Naive thymus-derived CD8-positive, alpha-beta T cell (primary cell): ENCODE measurements at places on chromosomes 3 and 15. TPM values are rescaled to one million over a fixed set of nuclear protein-coding genes. Genes with fewer than 3 reads are reported as not detected.
A peak's percentile ranks its signal among the peaks of the same experiment; 100 is the strongest.

- no peak overlapping the region for H3K27ac ChIP-seq
- no peaks in the 10 kb centered on the region for H3K36me3 ChIP-seq
- peaks cover 2% of the 10 kb centered on the region for H3K27me3 ChIP-seq
- H3K4me1 ChIP-seq, result no peaks in the 10 kb centered on the region
- DNase-seq, result no peak
Measured at GRCh38 chr3:70571696-70572095, 259.3 kb upstream of the MDFIC2 start.

CCDC39 gene
- polyA plus RNA-seq, result not detected

DNA sequence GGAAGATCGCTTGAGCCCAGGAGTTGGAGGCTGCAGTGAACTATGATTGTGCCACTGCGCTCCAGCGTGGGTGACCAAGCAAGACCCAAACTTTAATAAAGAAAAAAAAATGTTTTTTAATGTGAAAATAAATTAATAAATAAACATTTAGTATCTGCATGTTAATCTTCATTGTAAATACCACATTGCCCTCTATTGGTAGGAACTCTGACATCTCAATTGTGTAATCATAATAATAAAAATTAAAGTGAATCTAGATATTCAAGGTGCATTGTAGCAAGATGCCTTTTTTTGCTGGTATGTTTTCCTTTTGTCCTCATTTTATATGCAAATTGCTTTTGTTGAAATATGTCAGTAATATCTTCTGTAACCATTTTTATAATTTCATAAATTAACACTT lies 95.0 kb upstream of the LIMD1 start:
- H3K36me3 ChIP-seq, result no peaks in the 10 kb centered on the region
- H3K27ac ChIP-seq, result no peak overlapping the region
- H3K27me3 ChIP-seq, result no peaks in the 10 kb centered on the region

DNA sequence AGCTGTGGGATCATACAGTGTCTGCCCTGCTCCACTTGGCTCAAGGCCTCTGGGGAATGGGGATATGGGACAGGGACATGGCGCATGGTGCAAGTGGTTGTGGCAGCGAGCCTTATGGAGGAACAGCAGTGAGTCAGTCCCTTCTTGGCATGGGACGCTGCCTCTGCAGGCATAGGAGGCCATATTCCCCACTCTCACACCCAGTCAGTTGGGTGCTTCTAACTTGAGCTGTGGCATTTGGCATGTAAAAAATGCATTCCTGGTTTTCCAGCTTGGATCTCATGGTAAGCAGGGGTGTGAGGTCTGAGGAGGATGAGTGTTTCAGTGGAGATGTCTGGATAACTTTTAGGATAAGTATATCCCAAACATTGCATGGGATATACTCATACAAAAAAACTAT lies 31.6 kb upstream of the UBE2Q2 start:
- no peaks in the 10 kb centered on the region for H3K36me3 ChIP-seq
- H3K27ac ChIP-seq, result no peak overlapping the region
- DNase-seq, result no peak
- H3K27me3 ChIP-seq, result no peaks in the 10 kb centered on the region

IQCB1 gene
- 18.0 TPM for polyA plus RNA-seq

DNA sequence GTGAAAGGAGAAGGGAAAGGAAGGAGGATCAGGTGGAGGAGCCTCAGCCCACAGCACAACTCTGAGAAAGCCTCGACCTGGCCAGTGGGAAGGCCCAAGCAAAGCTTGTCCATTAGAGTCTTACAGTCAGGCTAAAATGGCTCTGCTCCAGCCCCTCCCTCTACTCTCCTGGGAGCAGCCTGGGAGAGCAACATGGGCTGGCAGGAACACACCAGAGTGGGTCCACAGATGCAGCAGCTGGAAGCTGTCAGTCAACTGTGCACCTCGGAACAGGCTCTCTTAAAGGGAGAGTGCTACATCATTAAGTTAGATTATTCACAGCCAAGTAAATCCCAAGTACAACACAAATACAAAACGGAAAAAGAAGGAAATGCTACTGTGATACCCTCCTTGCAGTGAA lies 98.0 kb upstream of the LIMD1 start:
- H3K27ac ChIP-seq, result peak overlapping the region; percentile 84
- DNase-seq, result no peak
- H3K4me1 ChIP-seq, result peaks cover 12% of the 10 kb centered on the region
- no peaks in the 10 kb centered on the region for H3K27me3 ChIP-seq
- peak overlapping the region; percentile 20 for H3K4me3 ChIP-seq
- H3K36me3 ChIP-seq, result peaks cover 31% of the 10 kb centered on the region

GRCh38 chr3:129399895-129400357 lies 28.5 kb downstream of the EFCAB12 start:
- peak overlapping the region; percentile 99 for H3K4me3 ChIP-seq
- no peaks in the 10 kb centered on the region for H3K27me3 ChIP-seq
- no peaks in the 10 kb centered on the region for H3K36me3 ChIP-seq

DNA sequence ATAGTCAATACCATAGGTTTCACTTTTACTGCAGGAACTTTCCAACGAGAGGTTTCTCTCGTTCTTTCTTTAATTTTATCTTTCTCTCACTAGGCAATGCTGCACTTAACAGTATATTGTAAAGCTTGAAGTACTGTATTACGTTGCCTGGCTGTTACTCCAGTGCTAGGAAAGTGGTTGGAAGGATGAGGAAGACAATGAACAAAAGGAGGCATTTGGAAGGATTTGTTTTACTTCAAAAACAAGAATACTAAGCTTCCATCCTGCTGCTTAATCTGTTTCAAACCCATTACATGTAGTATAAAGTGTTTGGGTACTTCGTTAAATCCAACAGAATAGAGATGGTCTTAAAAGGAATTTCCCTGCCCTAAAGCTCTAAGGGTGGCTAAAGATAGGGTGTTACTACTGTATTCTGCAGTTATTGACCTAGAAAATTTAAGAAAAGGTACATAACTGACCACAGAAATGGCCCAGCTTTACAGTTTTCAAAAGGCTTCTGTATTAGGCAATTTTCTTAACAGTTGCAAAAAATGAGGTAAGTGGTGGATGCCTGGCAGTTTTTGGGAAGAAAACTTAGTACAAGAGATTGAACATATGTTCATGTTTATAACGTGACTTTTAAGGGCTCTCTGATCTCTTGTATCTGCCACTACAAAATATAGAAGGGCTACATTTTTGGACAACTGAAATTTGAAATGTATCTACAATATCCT lies 785 bp upstream of the IFT57 start:
- no peak for DNase-seq
- H3K4me1 ChIP-seq, result peaks cover 22% of the 10 kb centered on the region
- peak overlapping the region; percentile 100 for H3K27ac ChIP-seq
- peaks cover 3% of the 10 kb centered on the region for H3K36me3 ChIP-seq
- no peaks in the 10 kb centered on the region for H3K27me3 ChIP-seq
- H3K4me3 ChIP-seq, result peak overlapping the region; percentile 95

- DNase-seq, result no peak
- H3K4me1 ChIP-seq, result no peaks in the 10 kb centered on the region
- peaks cover 3% of the 10 kb centered on the region for H3K27me3 ChIP-seq
- H3K27ac ChIP-seq, result no peak overlapping the region
Measured at GRCh38 chr3:2727610-2728318, 382.4 kb downstream of the IL5RA start.

DNA sequence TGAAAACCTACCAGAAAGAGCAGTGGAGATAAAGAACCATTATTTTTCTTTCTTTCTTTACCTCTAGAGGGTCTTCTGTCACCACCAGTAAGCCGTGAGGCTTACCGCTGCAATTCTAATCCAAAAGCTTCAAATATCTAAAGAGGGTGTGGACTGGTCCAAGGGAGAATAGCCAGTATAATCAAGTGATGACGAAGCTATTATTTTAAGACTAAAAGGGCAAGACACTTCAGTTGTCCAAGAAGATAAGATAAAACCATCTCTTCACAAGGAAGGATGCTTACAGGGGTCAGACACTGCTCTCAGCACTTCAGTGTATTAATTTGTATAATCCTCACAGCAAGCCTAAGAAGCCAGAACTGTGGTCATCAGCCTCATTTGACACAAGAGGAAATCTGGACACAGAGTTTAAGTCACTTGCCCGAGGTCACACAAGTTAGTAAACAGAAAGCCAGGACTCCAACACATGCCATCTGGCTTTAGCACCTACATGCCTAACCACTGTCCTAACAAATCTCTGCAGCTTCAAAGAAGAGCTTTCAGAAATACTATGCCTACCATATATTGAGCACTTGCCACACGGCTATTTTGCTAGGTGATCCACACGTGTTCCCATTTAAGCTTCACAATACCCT lies 14.6 kb downstream of the HDC start:
- H3K4me3 ChIP-seq, result no peak overlapping the region
- H3K27me3 ChIP-seq, result peaks cover 8% of the 10 kb centered on the region
- H3K4me1 ChIP-seq, result peaks cover 25% of the 10 kb centered on the region
- no peak for DNase-seq

ITIH4 gene
- 0.05 TPM for polyA plus RNA-seq

DNA sequence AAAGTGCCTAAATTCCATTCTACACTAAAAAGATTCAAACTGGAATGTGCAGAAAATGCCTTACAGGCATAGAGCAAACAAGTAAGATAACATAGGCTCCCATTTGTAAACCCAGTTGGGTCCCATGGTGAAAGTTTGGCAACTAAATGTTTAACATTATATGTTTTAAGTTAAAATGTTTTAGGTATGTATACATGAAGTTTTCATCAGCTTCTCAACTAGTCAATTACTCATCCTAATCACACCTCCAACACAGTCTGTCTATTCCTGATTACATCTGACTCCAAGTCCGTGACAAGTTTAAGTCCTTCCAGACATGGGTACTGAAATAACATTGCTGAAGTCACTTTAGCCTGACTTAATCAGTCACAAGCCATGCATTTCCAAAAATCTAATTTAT lies 25.0 kb downstream of the MYLK start:
- DNase-seq, result no peak
- no peaks in the 10 kb centered on the region for H3K4me1 ChIP-seq
- H3K36me3 ChIP-seq, result no peaks in the 10 kb centered on the region
- H3K27ac ChIP-seq, result no peak overlapping the region
- no peak overlapping the region for H3K4me3 ChIP-seq

DNA sequence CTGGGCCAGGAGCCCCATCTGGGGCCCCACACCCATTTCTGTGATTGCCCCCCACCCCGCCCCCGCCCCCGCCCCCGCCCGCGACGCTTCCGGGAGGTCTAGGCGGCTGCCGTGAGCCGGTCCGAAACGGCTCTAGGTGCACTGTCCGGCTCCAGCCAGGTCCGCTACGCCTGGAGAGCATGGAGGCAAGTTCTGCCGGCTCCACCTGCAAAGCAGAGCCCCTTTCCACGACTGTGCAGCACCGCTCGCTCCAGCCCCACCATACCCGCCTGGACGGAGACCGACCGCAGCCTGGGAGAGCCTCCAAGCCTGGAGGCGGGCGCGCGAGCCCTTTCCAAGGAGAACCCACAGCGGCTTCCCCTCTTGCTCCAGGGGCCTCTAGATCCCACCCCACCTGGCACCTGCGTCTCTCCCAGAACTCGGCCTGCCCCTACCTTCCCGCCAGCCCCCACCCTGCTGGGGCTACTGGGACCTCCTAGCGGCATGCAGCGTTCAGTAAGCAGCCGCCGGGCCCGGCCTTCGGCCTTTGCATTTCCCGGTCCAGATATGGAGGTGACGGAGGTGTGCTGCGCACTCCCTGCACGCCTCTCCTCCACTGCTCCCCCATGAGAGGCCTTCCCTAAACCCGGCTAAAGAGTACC lies 66.2 kb downstream of the KLF13 start:
- H3K27me3 ChIP-seq, result no peaks in the 10 kb centered on the region
- H3K4me1 ChIP-seq, result peaks cover 52% of the 10 kb centered on the region
- no peaks in the 10 kb centered on the region for H3K36me3 ChIP-seq
- H3K27ac ChIP-seq, result peak overlapping the region; percentile 79
- no peak for DNase-seq

- H3K4me1 ChIP-seq, result no peaks in the 10 kb centered on the region
- no peak overlapping the region for H3K4me3 ChIP-seq
- no peaks in the 10 kb centered on the region for H3K27me3 ChIP-seq
- H3K27ac ChIP-seq, result no peak overlapping the region
- no peaks in the 10 kb centered on the region for H3K36me3 ChIP-seq
- DNase-seq, result no peak
Measured at GRCh38 chr3:148333091-148333490, 364.6 kb upstream of the AGTR1 start.

CTDSPL gene
- polyA plus RNA-seq, result 0.26 TPM
